RPMI7951 (cell line): ENCODE measurements at places on chromosomes 2 and 18. TPM values are rescaled to one million over a fixed set of nuclear protein-coding genes. Genes with fewer than 3 reads are reported as not detected.

KLHL29 gene
- 0.78 and 0.84 TPM in 2 replicates for total RNA-seq

LTBP1 gene
- 150 and 162 TPM in 2 replicates for total RNA-seq

UXS1 gene
- 15.6 and 16.3 TPM in 2 replicates for total RNA-seq

NPAS2 gene
- 64.1 and 93.5 TPM in 2 replicates for total RNA-seq

EIPR1 gene
- 42.1 and 46.7 TPM in 2 replicates for total RNA-seq

LIMS3 gene
- 3.0 and 3.1 TPM in 2 replicates for total RNA-seq

RSAD2 gene
- total RNA-seq = 1.3 and 3.6 TPM in 2 replicates

AMER3 gene
- not detected in 2 replicates for total RNA-seq

PCGF1 gene
- total RNA-seq = 42.3 and 44.7 TPM in 2 replicates

C18orf54 gene
- total RNA-seq = 7.6 and 10.1 TPM in 2 replicates

PLEKHA3 gene
- 6.5 and 6.8 TPM in 2 replicates for total RNA-seq

C2orf72 gene
- total RNA-seq = 0.39 and 0.48 TPM in 2 replicates

IRS1 gene
- total RNA-seq = 14.2 and 18.4 TPM in 2 replicates

SERPINB3 gene
- total RNA-seq = 0.20 TPM in 1 of 2 replicates, not detected in the other

IL1F10 gene
- not detected in 2 replicates for total RNA-seq

TRIB2 gene
- total RNA-seq = 132 and 150 TPM in 2 replicates

GPR155 gene
- 2.4 and 2.9 TPM in 2 replicates for total RNA-seq

HOXD9 gene
- total RNA-seq = 1.4 TPM in 2 replicates

TEX44 gene
- not detected in 2 replicates for total RNA-seq

SP9 gene
- not detected in 2 replicates for total RNA-seq

STON1 gene
- total RNA-seq = 6.7 and 7.0 TPM in 2 replicates

TMEM198 gene
- 2.3 and 2.6 TPM in 2 replicates for total RNA-seq

AGXT gene
- total RNA-seq = 0.10 and 0.24 TPM in 2 replicates

SRD5A2 gene
- total RNA-seq = not detected in 2 replicates

SCRN3 gene
- 30.5 and 32.0 TPM in 2 replicates for total RNA-seq

DSEL gene
- total RNA-seq = 0.48 and 0.68 TPM in 2 replicates

CCDC85A gene
- total RNA-seq = not detected in 2 replicates
